Activated CD4-positive, alpha-beta T cell treated with anti-CD3 and anti-CD28 coated beads, Interleukin-2, amount 50 U/mL, for 24 hours (primary cell): ENCODE measurements at places on chromosomes 1 and 21.

- no peak for DNase-seq
Observed at GRCh38 chr1:9505143-9505542, 34.1 kb upstream of the SLC25A33 start.

DNA sequence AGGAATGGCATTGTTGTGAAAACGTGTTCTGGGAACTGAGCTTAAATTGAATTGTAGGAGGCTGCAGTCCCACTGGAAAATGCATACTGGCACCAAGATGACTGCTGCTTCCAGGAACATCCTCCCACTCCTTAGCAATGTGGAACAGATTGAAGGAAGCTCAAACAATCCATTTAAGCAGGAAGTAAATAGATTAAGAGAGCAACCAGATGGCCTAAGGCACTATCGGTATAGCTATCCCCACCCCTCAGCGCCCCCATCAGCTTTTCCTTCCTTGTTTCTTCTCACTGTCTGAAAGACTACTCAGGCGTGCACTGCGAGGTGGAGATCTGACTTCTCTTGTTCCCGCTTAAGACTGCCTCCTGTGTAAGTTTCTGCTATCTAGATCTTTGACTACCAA lies 4.0 kb upstream of the IFI16 start:
- no peak for DNase-seq

GRCh38 chr21:43305811-43306311 lies 121.1 kb downstream of the SIK1 start:
- DNase-seq: no peak

DNA sequence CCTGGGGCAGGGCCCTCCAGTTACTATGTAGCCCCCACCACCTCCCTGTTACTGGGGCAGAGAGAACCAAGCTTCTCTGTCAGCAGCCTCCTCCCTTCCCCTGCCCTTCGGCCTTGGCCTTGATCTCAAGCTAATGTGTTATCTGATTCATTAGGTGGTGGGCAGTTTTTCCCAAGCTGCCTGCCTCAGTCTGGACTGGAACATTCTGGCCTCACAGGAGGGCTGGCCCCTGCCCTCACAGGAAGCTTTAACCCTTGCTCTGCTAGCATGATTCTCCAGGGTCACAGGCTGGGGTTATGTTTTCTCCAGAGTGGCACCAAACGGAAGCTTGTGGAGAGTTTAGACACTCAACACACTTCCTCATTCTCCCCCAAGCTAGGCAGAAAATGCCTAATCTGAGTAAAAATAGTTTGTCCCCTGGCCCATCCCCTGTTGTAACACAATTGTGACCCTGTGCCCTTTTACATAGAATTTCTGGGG lies 37.2 kb upstream of the SLC6A9 start:
- no peak for DNase-seq

DNA sequence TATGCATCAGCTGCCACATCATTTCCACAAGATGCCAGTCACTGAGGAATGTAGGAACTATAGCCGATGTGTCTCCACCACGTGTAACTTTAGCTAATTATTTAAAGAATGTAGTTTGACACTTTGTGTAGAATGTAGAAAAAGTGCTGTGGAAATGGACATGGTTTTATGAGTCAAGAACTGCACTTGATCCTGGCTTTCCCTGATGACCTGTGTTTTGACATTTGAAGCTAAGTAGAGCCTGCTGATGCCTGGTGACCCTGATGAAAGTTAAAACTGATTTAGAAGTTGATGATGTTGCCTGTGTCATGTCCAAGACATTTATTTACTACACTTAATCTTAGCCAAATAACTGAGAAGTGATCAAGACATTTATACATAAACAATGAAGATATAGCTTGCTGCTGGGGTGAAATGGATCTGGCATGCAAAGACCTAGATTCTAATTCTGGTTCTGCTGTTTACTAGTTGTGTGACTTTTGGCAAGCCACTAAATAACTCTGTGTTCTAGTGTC lies 4.4 kb upstream of the OSBPL9 start:
- no peak for DNase-seq

- DNase-seq: no peak
Observed at GRCh38 chr1:210372491-210372890, 43.8 kb downstream of the HHAT start.

DNA sequence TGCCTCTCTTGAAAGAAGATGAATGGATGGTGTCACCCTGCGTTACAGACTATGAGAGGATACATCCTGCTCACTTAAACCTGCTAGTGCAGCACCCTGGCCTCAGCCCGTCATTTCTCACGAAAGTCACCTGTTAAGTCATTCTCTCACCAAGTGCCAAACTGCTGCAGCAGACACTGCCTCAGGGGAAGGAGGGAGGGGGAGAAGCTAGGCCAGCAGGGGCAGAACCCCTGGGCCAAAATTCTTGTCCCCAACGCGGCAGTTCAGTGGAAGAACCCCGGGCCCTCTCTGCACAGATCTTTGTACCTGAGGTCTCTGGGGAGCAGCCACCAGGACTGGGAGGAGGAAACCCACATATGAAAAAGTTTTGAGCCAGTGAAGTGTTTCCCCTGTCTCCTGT lies 37.6 kb downstream of the SYT6 start:
- DNase-seq: no peak
